ENCODE measurements at places on chromosomes 2 and 18. TPM values are rescaled to one million over a fixed set of nuclear protein-coding genes. Genes with fewer than 3 reads are reported as not detected.

The FSHR gene
- total RNA-seq: not detected

The CNDP1 gene
- total RNA-seq: not detected

The DSG1 gene
- total RNA-seq: not detected

The CDH2 gene
- total RNA-seq: 23.8 TPM

The NCKAP1 gene
- total RNA-seq: 106 TPM

The GBX2 gene
- not detected for total RNA-seq

The SLC9A4 gene
- total RNA-seq: not detected

The GCG gene
- total RNA-seq: not detected

Data from cardiac atrium fibroblast (primary cell).